ENCODE measurements at places on chromosomes 6 and 20.

DNA sequence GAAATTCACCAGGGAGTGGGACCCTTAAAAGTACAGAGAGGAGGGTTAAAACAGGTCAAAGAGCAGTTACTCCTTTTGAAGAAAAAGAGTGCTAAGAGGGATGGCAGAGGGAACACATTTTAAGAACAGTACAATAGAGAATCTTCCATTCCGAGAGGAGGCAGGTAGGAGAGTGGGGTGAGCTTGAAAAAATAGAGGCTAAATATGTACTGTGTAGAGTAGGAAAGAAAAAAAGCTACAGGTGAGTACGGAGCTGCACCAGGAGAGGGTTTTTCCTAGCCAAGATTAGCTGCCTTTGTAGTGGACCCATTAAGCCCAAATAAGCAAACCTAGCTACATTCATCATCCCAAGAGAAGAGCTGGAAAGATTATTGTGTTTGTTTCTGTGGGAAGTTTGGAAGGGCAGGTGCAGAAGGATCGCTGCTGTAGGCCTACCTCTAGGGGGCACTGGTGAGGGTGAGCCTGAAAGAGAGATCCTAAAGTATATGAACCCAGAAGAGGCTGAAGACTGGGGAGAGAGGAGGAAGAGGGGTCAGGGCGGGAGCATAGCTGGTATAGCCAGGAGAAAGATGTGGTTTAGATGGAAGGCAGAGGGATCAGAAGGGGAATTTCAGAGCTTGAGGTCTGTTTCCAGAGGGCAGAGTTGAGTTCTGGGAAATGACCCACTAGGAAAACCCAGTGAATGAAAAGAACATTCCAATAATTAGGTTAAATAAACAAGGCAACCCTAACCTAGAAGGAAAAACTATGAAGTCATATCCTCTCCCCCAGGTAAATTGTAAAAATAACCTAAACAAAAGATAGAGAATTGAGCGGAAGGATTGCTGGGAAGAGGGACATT is 50.2 kb upstream of the HINT3 start:
- DNase-seq: peak; percentile 33

DNA sequence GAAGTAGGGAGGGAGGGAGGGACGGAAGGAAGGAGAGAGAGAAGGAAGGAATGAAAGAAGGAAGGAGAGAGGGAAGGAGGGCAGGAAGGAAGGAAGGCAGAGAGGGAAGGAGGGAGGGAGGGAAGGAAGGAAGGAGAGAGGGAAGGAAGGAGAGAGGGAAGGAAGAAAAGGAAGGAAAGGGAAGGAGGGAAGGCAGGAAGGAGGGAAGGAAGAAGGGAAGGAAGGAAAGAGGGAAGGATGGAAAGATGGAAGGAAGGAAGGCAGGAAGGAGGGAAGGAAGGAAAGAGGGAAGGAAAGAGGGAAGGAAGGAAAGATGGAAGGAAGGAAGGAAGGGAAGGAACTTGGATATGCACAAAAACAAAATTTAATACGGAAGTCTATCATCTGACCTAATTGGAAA is 844.5 kb upstream of the DEFB115 start:
- DNase-seq: no peak

- no peak for DNase-seq
Observed at GRCh38 chr6:75876152-75876551, 127.1 kb downstream of the MYO6 start.

GRCh38 chr6:14857501-14857900 is 388.4 kb upstream of the JARID2 start:
- DNase-seq: peak; percentile 65

DNA sequence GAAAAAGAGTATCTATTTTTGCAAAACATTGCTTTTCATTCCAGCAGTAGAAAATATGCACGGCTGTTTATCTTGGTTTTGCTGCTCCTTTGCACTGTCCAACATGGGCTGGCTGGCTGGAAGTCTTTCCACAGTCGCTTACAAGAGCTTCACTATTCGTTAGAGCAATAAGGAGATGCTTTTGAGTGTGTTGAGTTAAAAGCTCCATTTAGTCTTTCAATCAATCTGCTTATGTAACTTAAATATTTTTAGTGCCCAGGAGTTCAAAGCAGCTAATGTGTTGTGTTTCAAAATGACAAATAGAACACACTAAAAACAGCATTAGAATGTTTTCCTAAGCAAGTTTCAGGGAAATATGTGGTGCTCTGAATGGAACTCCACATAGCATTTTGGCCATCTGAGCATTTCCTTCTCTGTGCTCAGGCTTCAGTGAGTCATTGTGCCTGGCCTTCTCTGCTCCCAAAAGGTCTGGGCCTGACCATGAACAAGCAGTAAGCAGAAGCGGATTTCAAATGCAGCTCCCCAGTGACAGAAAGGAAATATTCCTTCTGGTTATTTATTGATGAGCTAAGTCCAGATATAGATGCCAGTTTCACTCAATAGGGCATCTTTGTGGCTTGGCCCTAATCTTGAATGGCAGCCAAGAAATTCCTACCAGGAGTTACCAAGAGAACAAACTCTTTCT is 580.3 kb downstream of the TENT5A start:
- DNase-seq: no peak

GRCh38 chr6:81896525-81897503 is 144.3 kb upstream of the TENT5A start:
- no peak for DNase-seq
